ENCODE measurements at places on chromosomes 16 and 17.

GRCh38 chr17:73203135-73203787 lies 10.4 kb downstream of the COG1 start:
- no peak for DNase-seq

GRCh38 chr16:70809392-70810060 lies 8.6 kb upstream of the VAC14 start:
- DNase-seq: no peak

GRCh38 chr16:68961778-68962402 lies 118.6 kb downstream of the TANGO6 start:
- DNase-seq: no peak

DNA sequence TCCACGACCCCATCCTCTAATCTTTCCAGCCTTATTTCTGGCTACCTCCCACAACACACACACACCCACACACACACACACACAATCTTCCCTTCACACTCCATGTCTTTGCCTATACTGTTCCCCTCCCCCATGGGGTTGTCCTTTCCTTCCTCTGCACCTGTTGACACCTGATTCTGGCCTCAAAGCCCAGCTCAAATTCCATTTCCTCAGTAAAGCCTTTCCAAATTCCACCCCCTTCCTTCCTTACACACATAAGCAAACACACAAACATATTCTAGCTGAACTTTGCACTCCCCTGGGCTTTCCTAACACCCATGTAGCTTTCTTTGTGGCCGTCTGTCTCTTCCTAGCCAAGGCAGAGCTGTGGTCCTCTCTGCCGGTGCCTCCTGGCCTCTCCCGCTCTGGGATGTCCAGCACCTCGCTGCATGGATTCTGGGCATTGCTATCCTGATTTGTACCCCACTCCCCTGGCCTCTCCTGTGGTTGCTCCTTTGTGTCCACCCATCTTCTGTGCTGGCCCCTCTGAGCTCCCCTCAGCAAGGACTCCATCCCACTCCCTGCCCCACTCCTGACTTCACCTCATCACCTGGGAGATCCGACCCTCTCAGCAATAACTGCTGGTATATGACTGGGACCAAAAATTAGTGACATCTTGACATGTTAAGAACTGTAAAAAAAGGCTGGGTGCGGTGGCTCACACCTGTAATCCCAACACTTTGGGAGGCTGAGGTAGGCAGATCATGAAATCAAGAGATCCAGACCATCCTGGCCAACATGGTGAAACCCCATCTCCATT lies 8.4 kb upstream of the SRCIN1 start:
- DNase-seq: no peak

GRCh38 chr16:2428784-2429033 lies 538 bp upstream of the CCNF start:
- no peak for DNase-seq

GRCh38 chr17:29607557-29608195 lies 14.7 kb downstream of the ANKRD13B start:
- DNase-seq: no peak

DNA sequence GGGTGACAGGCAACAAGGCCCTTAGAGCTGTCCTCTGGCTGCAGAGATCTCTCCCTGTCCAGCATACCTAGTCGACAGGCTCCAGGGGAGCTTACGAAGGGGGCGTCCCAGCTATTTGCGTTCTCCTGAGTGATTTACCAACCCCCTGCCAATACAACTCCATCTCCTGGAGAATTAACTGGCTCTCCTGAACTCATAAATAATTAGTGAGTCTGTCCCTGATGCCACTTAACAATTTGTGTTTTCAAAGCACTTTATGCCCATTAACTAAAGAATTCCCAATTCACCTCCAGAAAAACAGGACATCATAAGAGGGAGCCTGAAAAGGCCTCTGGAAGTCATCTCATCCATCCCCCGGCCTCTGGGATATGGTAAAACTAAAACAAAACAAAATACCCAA lies 26.7 kb downstream of the SDK2 start:
- DNase-seq: no peak

- DNase-seq: no peak
Observed at GRCh38 chr17:67635681-67636080, 82.1 kb upstream of the NOL11 start.

DNA sequence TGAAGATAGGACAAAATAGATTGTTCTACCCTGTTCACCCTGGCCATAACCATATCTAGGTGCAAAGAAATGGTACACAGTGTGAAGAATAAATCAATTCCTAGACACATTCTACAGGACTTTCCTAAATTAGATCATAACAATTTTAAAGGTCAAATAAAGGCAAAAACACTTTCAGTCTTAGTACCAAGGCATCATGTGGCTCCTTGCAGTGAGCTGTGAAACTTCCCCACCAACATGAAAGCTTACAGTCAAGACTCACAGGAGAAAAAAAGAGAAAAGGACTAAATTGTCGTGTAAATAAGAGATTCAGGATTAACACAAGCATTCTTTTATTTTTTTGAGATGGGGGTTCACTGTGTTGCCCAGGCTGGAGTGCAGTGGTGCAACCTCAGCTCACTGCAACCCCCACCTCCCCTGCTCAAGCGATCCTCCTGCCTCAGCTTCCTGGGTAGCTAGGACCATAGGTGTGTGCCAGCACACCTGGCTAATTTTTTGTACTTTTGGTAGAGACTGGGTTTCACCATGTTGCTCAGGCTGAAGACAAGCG lies 14.2 kb downstream of the NSMCE1 start:
- no peak for DNase-seq

DNA sequence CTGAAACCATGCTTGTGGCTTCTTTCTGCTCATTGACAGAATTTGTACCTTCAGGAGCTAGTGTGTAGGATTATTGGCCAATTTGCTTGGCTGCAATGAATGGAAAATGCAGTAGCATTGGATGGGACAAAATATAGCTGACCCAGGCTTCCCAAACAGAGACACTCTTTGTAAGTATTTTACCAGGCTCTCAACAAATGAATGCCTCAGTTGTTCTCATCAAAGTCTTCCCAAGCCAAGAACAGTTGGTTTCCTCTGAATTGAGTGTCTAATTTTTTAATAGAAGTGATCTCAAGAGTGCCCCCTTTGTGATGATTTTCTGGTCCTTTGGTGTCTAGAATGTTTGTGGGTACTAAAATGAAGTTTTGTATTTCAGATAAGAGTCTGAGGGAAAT lies 140.9 kb downstream of the SHISA9 start:
- no peak for DNase-seq

DNA sequence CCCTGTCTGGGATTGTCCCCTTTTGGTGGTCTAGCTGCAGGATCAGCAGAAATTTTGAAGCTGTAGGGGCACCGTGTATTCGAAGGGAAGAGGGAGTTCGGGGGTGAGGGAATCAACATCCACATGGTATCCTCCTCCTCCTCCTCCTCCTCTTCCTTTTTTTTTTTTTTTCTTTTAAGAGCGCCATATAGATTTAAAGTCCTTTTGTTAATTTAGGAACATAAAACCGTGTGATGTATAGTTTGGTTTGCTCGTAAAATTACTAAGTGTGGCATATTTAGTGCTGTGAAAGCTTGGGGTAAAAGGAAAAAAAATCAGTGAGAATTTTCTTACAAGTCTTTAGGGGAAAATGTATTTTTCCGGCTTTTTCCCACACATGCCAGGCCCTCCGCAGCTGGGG lies 50.1 kb upstream of the GSE1 start:
- DNase-seq: no peak

DNA sequence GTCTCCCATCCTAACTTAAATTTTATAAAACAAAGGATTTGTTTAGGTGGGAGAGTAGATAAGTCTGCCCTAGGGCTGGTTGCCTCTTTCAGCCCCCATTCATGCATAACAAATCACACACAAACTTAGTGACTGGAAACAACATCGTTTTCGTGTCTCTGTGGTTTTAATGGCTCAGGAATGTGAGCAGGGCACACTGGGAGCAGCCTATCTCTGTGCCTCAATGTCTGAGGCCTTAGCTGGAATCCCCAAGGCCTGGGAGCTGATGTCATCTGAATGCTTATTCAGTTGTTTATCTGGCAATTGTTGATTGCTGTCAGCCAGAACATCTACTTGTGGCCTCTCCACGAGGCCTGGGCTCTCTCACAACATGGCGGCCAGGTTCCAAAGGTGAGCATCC lies 101.9 kb upstream of the HSBP1 start:
- DNase-seq: no peak

DNA sequence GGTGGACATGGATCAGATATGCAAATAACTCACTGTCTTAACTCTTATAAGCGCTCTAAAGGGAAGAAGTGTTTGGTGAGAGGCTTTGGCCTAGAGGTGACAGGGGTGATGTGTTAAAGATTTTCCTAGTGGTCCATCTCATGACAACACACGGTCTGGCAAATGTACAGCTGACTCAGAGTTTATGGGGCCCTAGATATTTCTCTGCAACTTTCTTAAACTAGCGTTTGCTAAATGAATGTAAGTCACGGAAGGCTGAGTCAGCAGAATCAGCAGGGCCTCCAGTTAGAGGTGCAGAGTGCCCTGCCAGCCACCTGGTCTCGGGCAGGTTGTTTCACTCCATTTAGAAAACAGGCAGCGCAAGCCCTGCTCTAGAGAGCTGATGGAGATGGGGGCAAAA lies 40.1 kb downstream of the CLEC16A start:
- DNase-seq: no peak

GRCh38 chr17:47192554-47192953 lies 3.5 kb upstream of the CDC27 start:
- DNase-seq: no peak

GRCh38 chr17:50532452-50533024 lies at the start of gene EPN3:
EPN3 (plus strand) TSS chr17:50532735; CDS start chr17:50536557, 3,822 bp downstream.
- DNase-seq: no peak

DNA sequence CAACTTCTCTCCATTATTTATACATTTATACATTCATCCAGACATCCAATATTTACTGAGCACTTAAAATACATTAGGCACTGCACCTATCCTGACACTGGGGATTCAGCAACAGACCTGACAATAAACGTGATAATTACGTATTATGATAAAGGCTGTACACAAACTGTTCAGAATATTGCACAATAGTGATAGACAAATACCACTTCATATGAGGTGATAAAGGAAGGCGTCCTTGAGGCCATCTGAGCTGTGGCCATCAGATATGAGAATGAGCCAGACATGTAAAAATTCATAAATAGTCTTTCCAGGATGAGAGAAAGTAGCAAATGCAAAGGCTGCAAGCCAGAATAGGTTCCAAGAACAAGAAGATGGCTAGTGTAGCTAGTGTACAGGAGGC lies 8.6 kb downstream of the USP32 start:
- no peak for DNase-seq

GRCh38 chr16:27840311-27841060 lies 223.0 kb downstream of the GSG1L start:
- no peak for DNase-seq

GRCh38 chr16:27223701-27224100 lies 20.4 kb downstream of the KDM8 start:
- DNase-seq: no peak

GRCh38 chr17:58184986-58185761 lies 7.4 kb upstream of the EPX start:
- DNase-seq: no peak

GRCh38 chr16:79644971-79645667 lies 44.6 kb upstream of the MAF start:
- no peak for DNase-seq

DNA sequence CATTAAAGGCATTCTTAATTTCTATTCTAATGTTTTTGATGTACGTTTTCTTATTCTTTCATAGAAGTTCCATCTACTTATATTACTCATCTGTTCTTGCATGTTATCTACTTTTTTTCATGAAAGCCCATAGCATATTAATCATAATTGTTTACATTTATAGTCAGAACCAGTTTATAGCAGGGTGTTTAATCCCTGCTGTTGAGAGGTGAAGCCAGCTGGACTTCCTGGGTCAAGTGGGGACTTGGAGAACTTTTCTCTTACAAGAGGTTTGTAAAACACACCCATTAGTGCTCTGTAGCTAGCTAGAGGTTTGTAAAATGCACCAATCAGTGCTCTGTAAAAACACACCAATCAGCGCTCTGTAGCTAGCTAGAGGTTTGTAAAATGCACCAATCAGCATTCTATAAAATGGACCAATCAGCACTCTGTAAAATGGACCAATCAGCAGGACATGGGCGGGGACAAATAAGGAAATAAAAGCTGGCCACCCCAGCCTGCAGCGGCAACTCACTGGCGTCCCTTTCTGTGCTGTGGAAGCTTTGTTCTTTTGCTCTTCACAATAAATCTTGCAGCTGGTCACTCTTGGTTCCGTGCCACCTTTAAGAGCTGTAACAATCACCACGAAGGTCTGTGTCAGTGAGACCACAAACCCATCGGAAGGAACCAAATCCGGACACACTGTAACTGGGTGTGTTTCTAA lies 120.6 kb downstream of the TANC2 start:
- DNase-seq: no peak

- no peak for DNase-seq
Observed at GRCh38 chr17:3474212-3474611, 1.6 kb upstream of the ASPA start.

DNA sequence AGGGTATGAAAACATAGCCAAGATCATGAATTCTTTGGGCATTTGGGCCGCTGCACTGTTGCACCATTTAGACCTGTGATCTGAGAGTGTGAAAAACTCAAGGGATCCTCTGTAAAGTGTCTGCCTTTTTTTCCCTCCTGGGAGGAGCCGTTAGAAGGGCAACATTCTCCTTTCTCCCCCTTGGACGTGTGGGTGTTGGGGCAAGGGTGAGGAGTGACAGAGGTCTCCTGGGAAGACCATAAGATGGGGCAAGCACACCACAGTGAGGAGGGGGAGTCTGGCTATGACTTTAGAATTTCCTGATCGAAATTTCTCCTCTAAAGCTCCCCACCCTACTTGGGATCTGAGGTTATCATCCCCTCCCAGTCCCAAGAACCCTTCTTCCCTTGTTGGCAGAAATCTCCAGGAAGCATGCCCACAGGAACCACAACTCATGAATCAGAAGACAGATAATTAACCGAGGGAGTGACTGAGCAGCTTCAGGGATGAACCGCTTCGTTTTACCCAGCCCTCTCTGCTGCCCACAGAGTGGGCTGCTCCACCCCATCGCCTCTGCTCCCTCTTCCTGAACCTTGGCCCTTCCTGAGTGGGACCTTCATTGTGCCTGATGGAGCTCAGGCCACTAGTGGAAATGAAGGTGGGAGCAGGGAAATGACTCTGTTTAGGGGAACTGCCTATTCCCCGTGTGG lies 4.2 kb downstream of the ITGB3 start:
- DNase-seq: no peak

- no peak for DNase-seq
Observed at GRCh38 chr17:77768248-77768852, 190.2 kb upstream of the TNRC6C start.

Data from activated CD4-positive, alpha-beta T cell treated with anti-CD3 and anti-CD28 coated beads, Interleukin-2, amount 50 U/mL, for 4 hours (primary cell).